ENCODE measurements at places on chromosomes 4 and X.

DNA sequence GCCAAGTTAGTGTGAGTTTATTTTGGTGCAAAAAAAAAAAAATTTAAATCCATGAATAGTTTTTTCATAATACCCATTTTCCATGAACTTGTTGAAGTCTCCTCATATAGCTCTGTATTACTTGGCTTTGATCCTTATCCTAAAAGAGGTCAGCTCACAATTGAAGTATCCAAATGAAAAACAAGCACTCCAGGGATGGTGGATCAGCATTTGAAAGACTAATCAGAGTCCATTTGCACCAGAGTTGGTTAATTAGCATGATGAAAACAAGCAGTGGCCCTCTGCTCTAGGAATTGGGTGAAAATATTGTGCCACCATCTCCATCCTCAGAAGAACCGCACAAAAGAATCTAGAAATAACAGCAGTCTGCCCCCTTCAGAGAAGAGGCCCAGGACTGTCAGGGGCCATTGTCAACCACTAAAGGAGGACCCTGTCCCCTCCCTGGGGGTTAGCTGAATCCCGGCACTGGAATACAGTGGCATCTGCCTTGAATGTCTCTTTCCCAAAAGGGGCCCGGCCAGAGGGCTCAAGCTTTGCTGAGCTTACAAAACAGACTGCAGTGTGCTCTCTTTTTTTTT is 24.7 kb downstream of the SH3KBP1 start:
- DNase-seq = no peak

DNA sequence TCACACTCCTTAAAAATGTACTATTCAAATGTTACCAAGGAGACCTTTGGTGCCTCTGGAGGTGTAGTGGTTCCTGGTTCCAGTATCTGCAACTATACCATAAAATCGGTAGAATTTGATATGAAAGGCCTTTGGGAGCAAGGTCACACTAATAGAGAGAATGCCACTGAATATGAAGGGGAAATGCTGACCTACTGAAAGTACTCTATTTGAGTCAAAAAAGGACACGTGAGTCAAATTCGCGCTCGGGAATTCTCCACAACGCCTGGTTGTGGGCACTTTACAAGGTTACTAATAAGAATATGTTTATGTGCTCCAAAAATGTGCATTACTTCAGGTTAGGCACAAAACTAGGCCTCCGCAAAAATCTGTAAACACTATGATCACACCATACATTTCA is 39.5 kb upstream of the RELL1 start:
- no peak for DNase-seq

- no peak for DNase-seq
Measured at GRCh38 chr4:2011583-2011982, 2.8 kb upstream of the NELFA start.

DNA sequence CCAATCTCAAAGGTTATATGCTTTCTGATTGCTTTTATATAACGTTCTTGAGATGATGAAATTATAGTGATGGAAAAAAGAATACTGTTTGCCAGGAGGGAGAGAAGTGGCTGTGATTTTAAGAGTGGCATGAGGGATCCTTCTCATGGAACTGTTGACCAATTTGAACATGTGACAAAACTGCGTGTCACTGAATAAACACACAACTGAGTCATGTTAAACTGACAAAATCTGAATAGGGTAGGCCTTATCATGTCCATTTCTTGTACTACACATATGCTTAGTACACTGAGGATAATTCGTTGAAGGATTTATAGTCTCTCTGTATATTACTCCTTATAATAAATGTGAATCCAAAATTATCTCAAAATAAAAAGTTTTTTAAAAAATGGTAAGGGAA is 22.2 kb upstream of the HSPA4L start:
- DNase-seq = no peak

- no peak for DNase-seq
Measured at GRCh38 chr4:70849291-70849690, 9.6 kb upstream of the GRSF1 start.

- no peak for DNase-seq
Measured at GRCh38 chrX:103783196-103783595, 6.6 kb downstream of the PLP1 start.

- peak; percentile 8 for DNase-seq
Measured at GRCh38 chrX:107716118-107716684, 59.4 kb downstream of the TSC22D3 start.

DNA sequence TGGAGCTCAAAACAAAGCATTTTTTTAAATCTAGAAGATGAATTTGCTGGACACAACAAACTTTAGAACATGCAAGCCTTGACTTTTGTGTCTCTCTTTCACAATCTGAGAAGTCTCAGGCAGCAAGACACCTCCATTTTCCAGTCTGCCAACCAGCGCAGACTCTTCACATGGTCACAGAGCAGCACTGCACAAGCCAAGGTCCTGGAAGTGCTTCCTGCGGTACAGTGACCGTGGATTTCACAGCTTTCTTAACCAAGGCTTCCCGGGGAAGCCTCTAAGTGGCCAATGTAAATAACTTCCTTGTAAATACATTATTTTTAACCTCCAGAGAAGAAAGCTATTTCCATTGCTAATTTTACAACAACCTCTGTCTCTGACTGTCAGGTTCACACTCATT is 31.2 kb downstream of the ZNF827 start:
- no peak for DNase-seq
